ENCODE measurements at places on chromosomes 4 and X. TPM values are rescaled to one million over a fixed set of nuclear protein-coding genes. Genes with fewer than 3 reads are reported as not detected.

DNA sequence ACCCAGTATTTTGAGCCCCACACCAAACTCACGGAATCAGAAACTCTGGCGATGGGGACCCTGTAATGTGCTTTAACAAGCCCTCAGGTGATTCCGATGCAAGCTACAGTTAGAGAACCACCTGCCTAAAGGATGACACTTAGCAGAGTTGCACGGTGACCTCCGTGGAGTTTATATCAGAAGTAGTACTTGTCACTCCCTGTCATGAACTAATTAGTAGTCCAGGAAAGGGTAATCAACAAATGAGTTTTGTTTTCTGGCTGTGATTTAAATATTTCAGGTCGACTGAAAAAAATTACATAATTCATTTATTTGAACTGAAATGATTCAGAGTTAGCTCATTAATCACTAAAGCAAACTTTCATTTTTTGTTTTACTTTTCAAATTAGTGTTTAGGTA, 56.4 kb downstream of the TMA16 start:
- DNase-seq: no peak

- DNase-seq: no peak
Observed at GRCh38 chrX:13448941-13449340, 120.5 kb upstream of the EGFL6 start.

The C4orf50 gene
- total RNA-seq: not detected

DNA sequence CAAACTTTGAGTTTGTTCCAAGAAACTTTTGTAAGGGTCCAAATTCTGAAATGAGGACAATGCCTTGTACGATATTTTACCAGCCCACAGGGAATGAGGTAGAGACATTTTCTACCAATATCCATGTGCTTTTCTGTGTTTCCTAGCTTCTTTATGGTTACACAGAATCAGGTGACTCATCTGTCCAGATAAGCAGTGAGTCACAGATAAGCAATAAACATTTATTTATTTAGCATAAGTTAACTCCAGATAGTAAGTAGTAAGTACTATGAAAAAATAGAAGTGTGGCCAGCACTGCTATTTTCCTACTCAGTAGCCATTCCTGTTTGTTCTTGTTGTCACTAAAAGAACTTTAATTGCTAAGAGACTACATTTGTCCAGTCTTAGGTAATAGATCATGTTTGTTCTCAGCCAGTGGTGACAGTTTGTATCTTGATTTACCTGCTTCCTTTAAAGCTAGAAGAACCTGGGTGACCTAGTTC, 7.4 kb downstream of the AFF1 start:
- DNase-seq: no peak

GRCh38 chr4:122663814-122664610, 43.1 kb upstream of the IL21 start:
- no peak for DNase-seq

DNA sequence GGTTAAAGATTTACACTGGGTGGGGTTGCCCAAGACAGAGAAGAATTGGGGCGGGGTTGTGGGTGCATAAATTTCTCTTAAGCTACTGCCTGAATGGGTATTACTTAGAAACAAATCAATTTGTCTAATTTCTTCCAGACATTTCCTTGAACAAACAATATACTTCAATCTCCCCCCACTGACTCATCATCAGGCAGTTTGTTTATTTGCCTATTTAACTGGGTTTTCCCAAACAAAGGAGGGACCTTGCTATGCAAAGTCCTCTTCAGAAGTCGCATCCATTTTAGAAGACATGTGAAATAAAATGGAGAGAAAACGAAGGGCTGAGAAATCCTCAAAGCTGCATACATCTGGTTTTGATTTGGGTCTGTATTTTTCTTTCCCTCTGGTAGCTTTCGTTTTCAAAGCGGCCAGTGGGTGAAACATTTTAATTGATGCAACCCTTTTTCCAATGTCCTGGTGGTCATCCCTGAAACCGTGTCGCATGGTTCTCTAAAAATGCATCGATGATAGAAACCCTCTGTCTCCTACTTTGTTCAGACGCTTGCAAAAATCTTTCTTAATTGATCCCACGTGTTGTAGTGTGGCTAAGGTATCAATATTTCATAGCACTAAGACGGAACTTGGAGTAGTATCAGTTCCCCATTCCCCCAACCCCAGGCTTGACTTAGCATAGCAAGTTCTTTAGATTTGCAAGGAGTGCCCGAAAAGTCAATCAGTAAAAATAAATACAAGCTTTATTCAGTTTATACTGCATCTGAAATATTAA, 115.1 kb upstream of the MXRA5 start:
- peak; percentile 51 for DNase-seq

The ARR3 gene
- not detected for total RNA-seq

GRCh38 chr4:180814875-180815417, 1428.3 kb upstream of the TENM3 start:
- DNase-seq: no peak

- DNase-seq: no peak
Observed at GRCh38 chrX:65883556-65883955, 156.3 kb downstream of the VSIG4 start.

The MAGIX gene
- 13.9 TPM for total RNA-seq

The BEX5 gene
- 4.8 TPM for total RNA-seq

GRCh38 chr4:42280327-42281095, 116.8 kb upstream of the SHISA3 start:
- DNase-seq: peak; percentile 1

- DNase-seq: no peak
Observed at GRCh38 chr4:147418226-147418625, 62.7 kb upstream of the EDNRA start.

The CNKSR2 gene
- total RNA-seq: not detected

The FNIP2 gene
- 38.7 TPM for total RNA-seq

GRCh38 chr4:54726907-54727306, 69.2 kb downstream of the KIT start:
- no peak for DNase-seq

The ATOH1 gene
- not detected for total RNA-seq

The PROM1 gene
- total RNA-seq: 43.8 TPM

GRCh38 chrX:25204182-25204581, 188.4 kb upstream of the ARX start:
- no peak for DNase-seq

DNA sequence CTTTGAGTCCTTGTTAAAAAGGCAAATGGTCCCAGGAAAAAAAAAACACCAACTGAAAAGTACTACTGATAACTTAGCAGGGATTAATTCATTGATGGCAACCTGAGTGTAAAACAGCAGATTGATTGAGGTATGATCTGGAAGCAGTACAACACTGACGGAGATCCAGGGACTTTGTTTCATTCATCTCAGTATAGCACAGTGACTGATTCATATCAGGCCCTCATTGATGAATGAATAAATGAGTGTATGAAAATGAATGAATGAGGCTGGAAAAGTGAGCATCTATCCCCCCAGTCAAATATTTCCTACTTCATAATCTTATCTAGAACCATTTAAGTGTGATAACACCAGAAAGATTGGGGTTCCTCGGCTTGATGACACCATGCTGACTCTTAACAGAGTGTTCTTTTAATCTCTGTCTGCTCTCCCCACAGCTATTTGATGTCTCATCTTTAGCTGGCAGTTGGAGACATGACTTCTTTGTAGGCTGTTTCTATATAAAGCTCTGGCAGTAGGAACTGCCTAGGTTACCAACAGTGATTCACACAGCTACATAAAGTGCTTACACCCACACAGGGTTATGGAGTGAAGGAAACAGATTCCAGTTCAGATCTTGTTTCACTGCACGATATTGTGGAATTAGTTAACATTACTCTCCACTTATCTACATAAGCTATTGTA, 18.6 kb upstream of the RNF128 start:
- no peak for DNase-seq
